ENCODE measurements at places on chromosomes 4 and X.

GRCh38 chr4:122788935-122789334, 37.7 kb upstream of the FGF2 start:
- DNase-seq, result no peak

DNA sequence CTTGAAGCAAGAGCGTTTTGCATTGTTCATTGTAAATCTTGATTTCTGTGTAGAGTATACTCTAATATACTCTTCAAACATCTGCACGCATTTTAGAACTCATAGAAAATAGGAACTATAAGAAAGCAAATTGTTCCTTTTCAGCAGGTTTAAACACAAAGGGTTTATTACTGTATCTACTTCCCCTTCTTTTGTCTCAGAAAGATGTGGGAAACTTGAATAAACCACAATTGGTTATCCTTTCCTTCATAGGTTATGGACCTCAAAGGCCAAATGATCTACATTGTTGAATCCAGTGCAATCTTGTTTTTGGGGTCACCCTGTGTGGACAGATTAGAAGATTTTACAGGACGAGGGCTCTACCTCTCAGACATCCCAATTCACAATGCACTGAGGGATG, 46.0 kb upstream of the GUCY1B1 start:
- no peak for DNase-seq

GRCh38 chr4:159779716-159780115, 676.8 kb downstream of the RAPGEF2 start:
- no peak for DNase-seq

DNA sequence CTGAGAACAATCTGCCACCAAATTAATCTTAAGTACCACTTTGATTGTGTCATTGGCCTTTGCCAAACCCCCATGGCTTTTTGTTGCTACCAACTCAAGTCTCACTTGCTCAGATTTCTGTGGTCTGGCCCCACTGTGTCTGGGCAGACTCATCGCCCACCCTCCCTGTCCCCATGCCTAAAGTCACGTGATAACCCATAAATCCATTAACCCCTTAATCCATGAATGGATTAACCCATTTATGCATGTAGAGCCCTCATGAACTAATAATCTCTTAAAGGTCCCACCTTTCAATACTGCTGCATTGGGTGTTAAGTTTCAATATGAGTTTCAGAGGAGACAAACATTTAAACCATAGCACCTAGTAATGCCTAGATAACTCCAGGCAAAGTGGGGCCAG, 78.5 kb upstream of the BLTP1 start:
- DNase-seq, result peak; percentile 21

DNA sequence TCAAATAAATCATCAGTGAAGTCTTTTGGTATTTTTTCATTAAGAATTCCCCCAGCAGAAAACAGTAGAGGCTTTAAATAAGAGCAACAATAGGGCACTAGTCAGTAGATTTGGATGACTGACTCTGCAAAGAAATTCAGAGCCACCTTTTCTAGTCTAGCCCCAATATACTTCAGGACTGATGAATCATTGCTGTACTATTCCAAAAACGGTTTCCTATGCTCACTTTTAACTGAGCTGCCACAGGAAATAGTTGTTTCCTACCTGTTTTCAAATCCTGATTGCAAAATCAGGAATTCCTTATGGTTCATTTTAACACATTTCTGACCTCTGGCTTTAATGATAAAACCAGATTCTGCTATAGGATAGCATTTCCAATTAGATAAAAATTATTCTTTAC, 171.6 kb downstream of the NR3C2 start:
- DNase-seq, result no peak

DNA sequence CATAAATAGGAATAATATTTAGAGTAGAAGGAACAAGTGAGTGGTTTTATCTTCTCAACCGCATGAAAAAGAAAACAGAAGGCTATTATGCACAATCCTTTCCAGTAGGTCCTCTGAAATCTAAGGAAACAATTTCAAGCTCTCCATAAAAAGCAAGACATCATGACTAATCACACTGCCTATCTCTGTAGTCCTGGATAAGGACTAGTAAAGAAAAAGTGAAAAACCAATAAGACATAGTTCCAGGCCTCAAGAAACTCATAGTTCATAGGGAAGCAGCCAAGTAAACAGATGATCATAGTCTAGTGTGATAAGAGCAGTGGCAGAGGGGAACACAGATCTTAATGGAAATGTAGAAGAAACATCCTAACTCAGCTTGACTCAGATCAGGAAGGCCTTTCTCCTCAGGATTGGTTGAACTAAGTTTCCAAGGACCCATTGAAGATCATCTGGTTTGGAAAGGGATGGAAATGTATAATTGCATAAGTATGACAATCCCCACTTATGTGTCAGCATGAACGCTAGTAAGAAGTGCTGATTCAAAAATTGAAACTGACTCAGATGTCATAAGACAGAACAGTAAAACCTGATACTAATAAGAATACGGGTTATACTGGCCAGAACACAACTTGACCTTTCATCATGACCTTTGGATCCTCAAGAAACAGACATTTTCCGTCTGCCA, 155.3 kb downstream of the GRIA3 start:
- no peak for DNase-seq

GRCh38 chrX:98405376-98405775, 1521.7 kb downstream of the RPA4 start:
- no peak for DNase-seq

GRCh38 chr4:77593101-77593500, 12.5 kb upstream of the CXCL13 start:
- DNase-seq, result no peak

DNA sequence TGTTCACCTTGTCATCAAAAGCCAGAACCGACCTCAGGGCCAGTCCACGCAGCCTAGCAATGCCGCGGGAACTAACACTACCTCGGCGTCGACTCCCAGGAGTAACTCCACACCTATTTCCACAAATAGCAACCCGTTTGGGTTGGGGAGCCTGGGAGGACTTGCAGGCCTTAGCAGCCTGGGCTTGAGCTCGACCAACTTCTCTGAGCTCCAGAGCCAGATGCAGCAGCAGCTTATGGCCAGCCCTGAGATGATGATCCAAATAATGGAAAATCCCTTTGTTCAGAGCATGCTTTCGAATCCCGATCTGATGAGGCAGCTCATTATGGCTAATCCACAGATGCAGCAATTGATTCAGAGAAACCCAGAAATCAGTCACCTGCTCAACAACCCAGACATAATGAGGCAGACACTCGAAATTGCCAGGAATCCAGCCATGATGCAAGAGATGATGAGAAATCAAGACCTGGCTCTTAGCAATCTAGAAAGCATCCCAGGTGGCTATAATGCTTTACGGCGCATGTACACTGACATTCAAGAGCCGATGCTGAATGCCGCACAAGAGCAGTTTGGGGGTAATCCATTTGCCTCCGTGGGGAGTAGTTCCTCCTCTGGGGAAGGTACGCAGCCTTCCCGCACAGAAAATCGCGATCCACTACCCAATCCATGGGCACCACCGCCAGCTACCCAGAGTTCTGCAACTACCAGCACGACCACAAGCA, 898 bp downstream of the UBQLN2 start:
- DNase-seq, result peak; percentile 15

- DNase-seq, result no peak
Observed at GRCh38 chr4:121764702-121765367, at the start of gene SMIM43. Gene SMIM43, minus strand, starts transcription at chr4:121765164. Its CDS starts 59 bp downstream, at chr4:121765105.

DNA sequence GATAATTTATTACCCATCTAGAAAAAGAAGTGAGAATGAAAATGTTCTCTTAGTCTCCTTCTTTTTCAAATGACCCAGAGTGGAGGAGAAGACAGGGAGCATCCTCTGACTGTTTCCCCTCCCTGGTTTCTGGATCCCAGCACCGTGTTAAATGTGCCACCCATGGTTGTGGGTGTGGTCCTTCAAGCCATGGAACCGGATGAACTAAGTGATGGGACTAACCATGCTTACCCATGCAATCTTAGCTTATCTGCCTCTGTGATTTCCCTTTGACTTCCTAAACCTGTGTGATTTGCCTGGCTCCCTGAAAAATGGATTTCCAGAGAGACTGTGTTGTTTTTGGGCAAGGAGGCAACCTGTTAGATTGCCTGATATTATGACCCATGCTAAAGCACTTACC, 437.1 kb downstream of the MAGEB5 start:
- DNase-seq, result no peak

DNA sequence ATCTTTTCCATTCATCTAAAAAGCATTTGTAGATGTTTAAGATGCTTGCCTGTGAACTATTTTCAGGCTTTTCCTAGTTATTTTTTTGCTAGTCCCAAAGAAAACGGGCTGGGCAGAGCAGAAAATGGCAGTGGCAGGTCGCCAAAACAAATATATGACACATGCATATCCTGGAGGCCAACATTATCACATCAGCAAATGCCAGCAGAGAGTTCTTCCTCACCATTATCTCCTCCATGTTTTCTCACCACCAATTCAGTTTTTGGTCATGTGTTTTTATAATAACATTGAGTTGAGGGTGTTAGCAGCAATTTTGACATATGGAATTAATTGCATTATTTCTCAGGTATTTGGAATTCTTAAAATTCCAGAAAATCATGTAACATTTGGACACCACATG, 97.9 kb upstream of the EOLA2 start:
- no peak for DNase-seq

DNA sequence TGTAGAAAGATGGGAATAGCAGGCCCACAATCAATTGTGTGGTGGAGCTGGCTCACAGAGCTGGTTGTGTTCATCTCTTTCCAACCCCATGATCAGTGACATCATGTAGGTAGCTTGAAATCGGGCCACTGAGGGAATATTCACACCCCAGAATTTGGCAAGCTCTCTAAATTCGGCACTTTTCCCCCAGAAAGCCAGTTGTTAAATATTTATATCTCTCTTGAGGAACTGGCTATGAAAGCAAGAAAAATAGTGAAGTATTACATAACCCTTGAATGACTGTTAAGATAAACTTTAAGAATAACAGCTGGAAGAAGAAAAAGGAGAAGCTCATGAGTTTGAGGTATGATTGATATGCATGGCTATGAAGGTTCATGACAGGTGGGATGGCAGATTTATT, 38.9 kb downstream of the GPRIN3 start:
- DNase-seq, result no peak

DNA sequence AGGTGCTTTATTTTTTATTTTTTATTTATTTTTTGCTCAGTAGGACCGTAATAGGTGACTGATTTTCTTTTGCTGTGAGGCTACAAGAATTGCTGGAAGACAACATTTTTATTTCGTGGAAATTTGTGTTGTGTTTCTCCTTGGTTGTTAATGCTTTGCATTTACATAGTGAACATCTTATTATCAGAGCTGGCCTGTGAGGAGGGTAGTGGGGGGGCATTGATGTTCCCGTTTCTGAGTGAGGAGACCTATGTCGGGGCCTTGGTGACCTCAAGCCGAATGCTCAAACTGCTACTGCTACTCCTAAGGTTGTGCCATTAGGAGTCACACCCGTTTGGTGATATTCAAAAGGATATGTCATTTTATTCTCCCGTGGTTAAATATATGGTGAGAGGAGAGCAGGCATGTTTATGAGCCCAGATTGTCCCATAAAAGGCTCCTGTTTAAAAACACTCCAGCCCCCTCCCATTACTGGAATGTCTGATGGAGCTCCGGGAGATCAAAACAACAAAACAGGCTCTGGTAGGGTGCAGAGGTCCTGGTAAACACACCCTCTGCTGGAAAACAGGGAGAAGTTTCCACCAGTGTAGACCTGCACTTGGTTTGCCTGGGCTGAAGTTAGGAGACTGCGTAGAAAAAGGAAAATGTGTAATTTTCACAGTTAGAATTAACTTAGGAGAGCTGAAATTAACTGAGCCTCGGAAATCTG, 5.6 kb downstream of the PDGFRA start:
- DNase-seq, result no peak

DNA sequence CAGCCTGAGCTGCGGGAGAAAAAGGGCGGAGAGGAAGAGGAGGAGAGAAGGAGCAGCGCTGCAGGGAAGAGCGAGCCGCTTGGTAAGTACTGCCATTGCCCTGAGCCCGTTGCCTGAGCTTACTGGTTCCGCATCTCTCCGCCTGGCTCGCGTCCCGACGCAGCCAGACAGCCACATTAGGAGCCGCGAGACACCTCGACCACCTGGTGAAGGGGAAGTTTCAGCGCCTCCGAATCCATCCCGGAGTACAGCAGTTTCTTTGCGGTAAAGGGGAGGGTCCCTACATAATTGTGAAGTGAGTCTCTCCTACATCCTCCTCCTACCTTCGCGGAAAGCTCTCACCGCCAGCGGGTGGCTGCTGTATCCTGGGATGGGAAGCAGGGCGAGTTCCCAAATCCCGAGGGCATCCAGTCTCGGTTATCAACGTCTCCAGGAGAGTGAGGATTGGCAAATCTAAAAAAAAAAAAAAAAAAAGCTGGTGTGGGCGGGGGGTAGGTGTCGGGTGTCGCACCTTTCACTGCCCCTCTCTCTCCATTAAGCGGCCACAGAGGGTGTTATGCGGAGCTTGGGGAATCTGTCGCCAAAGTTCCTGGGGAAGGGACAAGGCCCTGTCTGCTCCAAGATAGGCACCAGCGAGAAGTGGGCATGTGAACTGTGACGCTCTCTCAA, 7.9 kb downstream of the TBX22 start:
- no peak for DNase-seq

GRCh38 chr4:155805016-155805415, 46.2 kb downstream of the GUCY1B1 start:
- no peak for DNase-seq

DNA sequence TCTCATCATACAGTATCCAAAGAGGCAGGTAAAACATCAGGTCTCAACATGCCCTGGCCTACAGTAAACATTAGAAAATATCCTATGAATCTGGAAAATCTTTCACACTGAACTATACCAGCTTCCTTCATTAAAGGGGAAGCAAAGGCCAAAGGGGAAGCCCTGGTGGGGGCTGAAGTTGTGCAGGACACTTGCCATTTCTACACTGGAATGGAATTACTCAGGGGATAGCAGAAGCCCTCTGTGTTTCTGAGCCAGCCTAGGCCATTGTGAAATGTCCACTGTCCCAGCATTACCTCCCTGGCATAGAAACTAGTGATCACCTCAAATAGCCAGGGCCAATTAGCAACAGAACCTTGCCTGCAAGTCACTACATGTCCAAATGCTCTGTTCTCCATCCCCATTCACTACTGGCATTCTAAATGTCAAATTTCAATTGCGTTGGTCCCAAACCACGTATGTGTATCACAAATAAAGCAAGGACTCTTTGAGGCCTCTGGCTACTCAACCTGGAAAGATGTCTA, 429.9 kb downstream of the AFF2 start:
- DNase-seq, result no peak

- no peak for DNase-seq
Observed at GRCh38 chr4:189533603-189534002, 407.1 kb upstream of the FRG1 start.

DNA sequence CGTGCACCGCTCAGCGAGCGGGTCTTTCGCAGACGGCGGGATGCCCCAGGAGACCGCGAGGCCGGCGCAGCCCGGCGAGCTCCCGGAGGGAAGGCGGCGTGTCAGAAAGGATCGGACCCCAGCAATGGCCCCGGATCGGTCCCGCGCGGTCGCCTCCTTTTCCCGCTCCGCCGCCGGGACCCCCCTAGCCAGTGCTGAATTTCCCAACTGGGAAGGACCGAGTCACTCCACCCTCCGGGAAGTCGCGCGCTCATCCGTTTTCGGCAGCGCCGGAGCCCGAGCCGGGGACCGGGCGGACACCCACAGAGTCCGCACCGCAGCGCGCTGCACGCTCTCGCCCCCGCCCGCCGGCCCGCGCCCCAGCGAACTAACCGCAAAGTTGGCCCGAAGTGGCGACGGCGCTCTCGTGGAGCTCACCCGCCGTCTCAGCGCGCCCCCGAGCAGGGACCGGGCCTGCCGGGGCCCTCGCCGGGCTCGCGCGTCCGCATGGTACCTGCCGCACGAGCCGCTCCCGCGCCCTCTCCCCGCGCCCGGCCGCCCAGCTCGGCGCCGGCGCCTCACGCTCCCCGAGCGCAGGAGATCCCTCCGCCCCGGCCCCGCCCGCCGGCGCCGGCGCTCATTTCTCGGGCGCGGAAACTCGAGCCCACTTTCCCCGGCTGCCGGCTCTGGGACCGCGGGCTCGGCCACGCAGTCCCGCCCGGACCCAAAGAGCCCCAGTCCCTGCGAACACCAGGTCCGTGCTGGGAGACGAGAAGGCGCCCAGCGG, at the start of gene FAT1:
TSS of gene FAT1 (minus strand) at position 565 of the 766 bp plus-strand sequence. CDS start 14,029 bp downstream, outside the sequence.
- DNase-seq, result no peak
